T-helper 1 cell treated with Interleukin-12 subunit alpha and Interleukin-12 subunit beta and Interleukin-4 antibody, amounts not matched to agents 30 ng/mL and 1 ng/mL, for 36 hours (primary cell): ENCODE measurements at places on chromosomes 16 and 17. TPM values are rescaled to one million over a fixed set of nuclear protein-coding genes. Genes with fewer than 3 reads are reported as not detected.

The GCGR gene
- not detected in 2 replicates for total RNA-seq

The TPSB2 gene
- not detected in 2 replicates for total RNA-seq

The CA10 gene
- not detected in 2 replicates for total RNA-seq

The TMEM235 gene
- total RNA-seq: not detected in 2 replicates
